ENCODE measurements at places on chromosomes 13 and 19.

- H3K36me3 ChIP-seq = no peaks in the 10 kb centered on the region
- H3K27ac ChIP-seq = no peak overlapping the region
- no peak overlapping the region for H3K4me3 ChIP-seq
- H3K4me1 ChIP-seq = no peaks in the 10 kb centered on the region
Measured at GRCh38 chr13:25971047-25971446, 80.8 kb downstream of the SHISA2 start.

GRCh38 chr13:90806016-90806615, 541.4 kb upstream of the MIR17HG start:
- no peaks in the 10 kb centered on the region for H3K36me3 ChIP-seq
- DNase-seq = no peak
- H3K4me3 ChIP-seq = no peak overlapping the region
- no peaks in the 10 kb centered on the region for H3K27me3 ChIP-seq
- H3K27ac ChIP-seq = no peak overlapping the region

DNA sequence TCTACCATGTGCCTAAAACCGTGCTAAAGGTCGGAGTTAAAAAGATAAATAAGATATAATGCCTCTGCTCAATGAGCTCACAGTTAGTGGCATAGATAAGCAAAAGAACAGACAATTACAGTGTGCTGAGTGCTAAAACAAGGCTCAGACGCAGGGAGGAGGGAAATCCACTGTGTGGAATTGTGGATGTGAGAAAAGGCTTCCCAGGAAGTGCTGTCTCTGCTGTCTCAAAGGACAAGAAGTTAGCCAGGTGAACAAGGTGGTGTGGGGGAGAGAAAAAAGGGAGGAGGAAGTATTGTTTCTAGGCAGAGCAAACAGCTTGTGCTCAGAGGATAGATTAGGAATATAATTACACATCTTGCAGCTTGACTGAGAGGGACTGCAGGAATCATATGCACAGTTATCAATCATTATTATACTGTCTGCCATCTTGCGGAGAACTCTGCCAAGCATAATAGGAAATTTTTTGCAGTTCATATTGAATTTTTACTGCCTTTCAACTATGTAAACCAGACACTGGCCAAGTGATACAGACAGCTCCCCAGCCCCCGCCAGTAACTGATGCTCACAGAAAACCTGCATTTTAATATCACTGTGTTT, 9.3 kb downstream of the C13orf42 start:
- H3K4me3 ChIP-seq = no peak overlapping the region
- H3K36me3 ChIP-seq = no peaks in the 10 kb centered on the region
- no peak overlapping the region for H3K27ac ChIP-seq
- H3K27me3 ChIP-seq = peaks cover 49% of the 10 kb centered on the region
- DNase-seq = no peak

DNA sequence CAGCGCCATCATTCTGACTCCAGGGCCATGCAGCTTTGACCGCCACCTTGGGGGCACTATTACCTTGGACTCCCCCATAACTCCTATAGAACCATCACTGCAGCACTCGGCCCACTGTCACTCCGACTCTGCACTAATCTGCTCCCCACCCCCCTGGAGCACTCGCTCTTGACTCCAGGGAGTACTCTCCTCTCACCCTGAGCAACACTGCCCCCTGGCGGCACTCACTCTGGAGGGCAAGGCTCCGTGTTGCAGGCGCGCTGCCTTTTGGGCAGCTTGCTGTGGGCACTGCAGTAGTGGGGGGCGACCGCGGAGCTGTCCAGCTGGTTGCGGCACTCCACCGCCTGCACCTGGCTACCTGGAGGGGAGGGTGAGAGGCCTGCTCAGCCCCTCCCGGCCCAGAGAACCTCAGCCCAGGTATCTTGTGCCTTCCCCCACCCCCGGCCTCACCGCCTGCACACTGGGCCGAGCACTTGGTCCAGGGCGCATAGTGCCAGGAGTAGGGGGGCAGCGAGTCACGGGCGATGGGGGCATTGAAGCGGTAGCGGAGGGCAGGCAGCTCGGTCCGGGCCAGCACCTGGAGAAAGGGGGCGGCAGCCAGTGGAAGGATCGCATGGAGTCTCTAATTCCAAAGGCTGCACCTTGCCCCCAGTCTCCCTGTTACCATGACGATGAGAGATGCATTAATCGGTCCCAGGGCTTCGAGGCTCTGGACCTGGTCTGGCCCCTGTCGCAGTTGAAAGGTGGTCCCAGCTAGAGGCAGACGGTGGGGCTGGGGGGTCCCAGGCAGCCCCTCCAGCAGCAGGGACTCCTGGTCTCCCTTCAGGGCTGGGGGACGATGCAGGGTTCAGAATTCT, 8.9 kb upstream of the MYO1F start:
- H3K4me1 ChIP-seq = no peaks in the 10 kb centered on the region
- peaks cover 45% of the 10 kb centered on the region for H3K27me3 ChIP-seq
- peaks cover 14% of the 10 kb centered on the region for H3K36me3 ChIP-seq
- no peak overlapping the region for H3K4me3 ChIP-seq
- no peak overlapping the region for H3K27ac ChIP-seq

DNA sequence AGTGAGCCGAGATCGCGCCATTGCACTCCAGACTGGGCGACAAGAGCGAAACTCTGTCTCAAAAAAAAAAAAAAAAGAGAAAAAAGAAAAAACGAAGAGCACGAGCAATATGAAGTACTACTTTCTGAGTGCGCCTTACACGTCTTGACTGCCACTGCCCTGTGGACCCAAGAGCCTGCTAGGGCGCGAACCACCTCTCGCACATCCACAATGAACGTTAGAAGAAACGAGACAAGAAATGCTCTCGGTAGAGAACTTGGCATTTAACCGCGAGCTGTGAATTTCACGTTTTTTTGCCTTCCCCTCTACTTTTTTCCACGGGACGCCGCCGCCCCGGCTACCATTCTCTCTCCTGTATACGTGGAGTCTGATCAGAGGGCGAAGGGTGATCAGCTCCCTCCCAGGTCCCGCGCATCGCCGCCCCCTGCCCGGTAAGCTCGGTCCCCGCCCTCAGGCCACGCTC, 454 bp downstream of the TIMM44 start:
- peak overlapping the region; percentile 75 for H3K4me3 ChIP-seq
- H3K27ac ChIP-seq = peak overlapping the region; percentile 95
- peaks cover 32% of the 10 kb centered on the region for H3K4me1 ChIP-seq
- no peak for DNase-seq
- no peaks in the 10 kb centered on the region for H3K27me3 ChIP-seq

DNA sequence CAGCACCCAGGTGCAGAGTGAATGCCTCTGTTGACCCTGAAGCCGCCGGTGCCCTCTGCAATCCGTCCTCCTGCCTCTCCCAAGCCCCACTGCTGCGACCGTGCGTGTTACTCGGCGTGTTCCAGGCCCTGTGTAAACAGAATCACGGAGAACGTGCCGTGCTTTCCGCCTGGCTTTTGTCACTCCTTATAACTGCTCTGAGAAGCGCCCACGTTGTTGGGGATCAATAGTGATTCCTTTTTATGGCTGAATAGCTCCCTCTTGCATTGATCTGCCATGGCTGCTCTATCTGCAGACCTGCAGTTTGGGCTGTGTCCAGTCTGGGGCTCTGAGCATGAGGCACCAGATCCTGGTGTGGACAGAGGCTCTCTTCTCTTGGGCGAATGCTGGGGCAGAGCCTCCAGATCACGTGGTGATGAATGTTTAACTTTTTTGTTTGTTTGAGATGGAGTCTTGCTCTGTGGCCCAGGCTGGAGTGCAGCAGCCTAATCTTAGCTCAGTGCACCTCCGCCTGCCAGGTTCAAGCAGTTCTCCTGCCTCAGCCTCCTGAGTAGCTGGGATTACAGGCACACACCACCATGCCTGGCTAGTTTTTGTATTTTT, 15.8 kb downstream of the ADPRHL1 start:
- no peak for DNase-seq
- H3K27me3 ChIP-seq = no peaks in the 10 kb centered on the region
- peaks cover 6% of the 10 kb centered on the region for H3K4me1 ChIP-seq
- no peak overlapping the region for H3K4me3 ChIP-seq
- peak overlapping the region; percentile 54 for H3K27ac ChIP-seq

GRCh38 chr13:75321084-75321483, 160.9 kb downstream of the TBC1D4 start:
- H3K27me3 ChIP-seq = no peaks in the 10 kb centered on the region
- H3K4me3 ChIP-seq = no peak overlapping the region
- no peak overlapping the region for H3K27ac ChIP-seq

- DNase-seq = peak; percentile 87
- H3K4me3 ChIP-seq = peak overlapping the region; percentile 36
- H3K4me1 ChIP-seq = peaks cover 10% of the 10 kb centered on the region
- peaks cover 18% of the 10 kb centered on the region for H3K27me3 ChIP-seq
- H3K36me3 ChIP-seq = no peaks in the 10 kb centered on the region
Measured at GRCh38 chr19:48568345-48568886, 16.4 kb downstream of the SULT2B1 start.

DNA sequence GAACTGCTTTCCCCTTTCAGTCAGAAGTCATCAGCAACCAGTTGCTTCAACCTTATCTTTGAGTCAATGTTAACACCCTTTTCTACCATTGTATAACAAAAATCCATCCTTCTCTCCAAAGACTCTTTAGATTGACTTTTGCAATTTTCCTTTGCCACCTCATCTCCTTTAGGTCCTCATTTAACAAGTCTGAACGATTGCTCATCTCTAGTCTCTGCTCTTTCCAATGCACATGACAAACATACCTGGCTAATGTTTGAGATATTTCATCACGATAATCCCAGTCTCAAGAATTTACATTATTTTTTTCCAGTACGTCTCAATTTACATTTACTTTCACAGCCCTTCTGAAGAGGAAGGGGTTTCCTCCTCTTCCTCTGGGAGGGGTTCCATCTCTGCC, 127.5 kb downstream of the KLF12 start:
- no peak for DNase-seq
- no peaks in the 10 kb centered on the region for H3K27me3 ChIP-seq
- no peak overlapping the region for H3K27ac ChIP-seq
- H3K4me3 ChIP-seq = no peak overlapping the region
- H3K36me3 ChIP-seq = no peaks in the 10 kb centered on the region

- H3K36me3 ChIP-seq = peaks cover 27% of the 10 kb centered on the region
- peaks cover 35% of the 10 kb centered on the region for H3K4me1 ChIP-seq
- no peak for DNase-seq
- no peak overlapping the region for H3K27ac ChIP-seq
- H3K27me3 ChIP-seq = no peaks in the 10 kb centered on the region
Measured at GRCh38 chr19:54193011-54193410, 1.9 kb downstream of the TSEN34 start.

GRCh38 chr13:112744168-112745021, 54.6 kb downstream of the ATP11A start:
- H3K36me3 ChIP-seq = no peaks in the 10 kb centered on the region
- H3K27ac ChIP-seq = peak overlapping the region; percentile 59
- DNase-seq = no peak
- H3K4me3 ChIP-seq = no peak overlapping the region
- H3K4me1 ChIP-seq = peaks cover 69% of the 10 kb centered on the region

GRCh38 chr13:113882267-113882630, 18.4 kb upstream of the GAS6 start:
- no peaks in the 10 kb centered on the region for H3K27me3 ChIP-seq
- H3K4me3 ChIP-seq = peak overlapping the region; percentile 42
- peaks cover 61% of the 10 kb centered on the region for H3K4me1 ChIP-seq
- H3K36me3 ChIP-seq = no peaks in the 10 kb centered on the region

GRCh38 chr19:23203841-23204344, 46.3 kb downstream of the ZNF724 start:
- H3K27ac ChIP-seq = peak overlapping the region; percentile 17

DNA sequence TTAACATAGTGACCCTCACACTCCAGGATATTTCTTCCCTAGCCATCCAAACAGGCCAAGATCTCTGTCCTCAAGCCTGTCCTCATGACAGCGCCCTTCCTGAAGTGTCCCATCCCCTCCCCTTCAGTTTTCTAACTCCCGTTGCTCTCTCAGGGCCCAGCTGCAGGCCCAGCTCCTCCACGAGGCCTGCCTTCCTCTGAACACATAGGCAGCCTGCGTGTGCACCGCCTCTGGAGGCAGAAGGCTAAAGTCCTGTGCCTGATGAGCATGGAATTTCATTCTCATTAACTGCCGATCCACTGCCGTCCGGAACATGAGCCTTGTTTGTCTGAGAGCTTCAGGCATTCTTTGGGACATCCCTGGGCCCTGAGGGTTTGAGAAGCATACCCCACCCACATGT, 306.4 kb downstream of the DCLK1 start:
- DNase-seq = no peak
- no peak overlapping the region for H3K4me3 ChIP-seq
- no peaks in the 10 kb centered on the region for H3K27me3 ChIP-seq

GRCh38 chr19:51367565-51368365, 1.0 kb downstream of the CLDND2 start:
- no peaks in the 10 kb centered on the region for H3K27me3 ChIP-seq
- peaks cover 48% of the 10 kb centered on the region for H3K4me1 ChIP-seq
- peak; percentile 99 for DNase-seq
- H3K4me3 ChIP-seq = peak overlapping the region; percentile 86
- H3K36me3 ChIP-seq = no peaks in the 10 kb centered on the region

- peak; percentile 80 for DNase-seq
- peaks cover 84% of the 10 kb centered on the region for H3K36me3 ChIP-seq
- H3K27ac ChIP-seq = no peak overlapping the region
- H3K4me3 ChIP-seq = no peak overlapping the region
- peaks cover 17% of the 10 kb centered on the region for H3K4me1 ChIP-seq
Measured at GRCh38 chr19:11125994-11126685, 29.4 kb downstream of the SPC24 start.
